ENCODE measurements at places on chromosomes 5 and 9.

DNA sequence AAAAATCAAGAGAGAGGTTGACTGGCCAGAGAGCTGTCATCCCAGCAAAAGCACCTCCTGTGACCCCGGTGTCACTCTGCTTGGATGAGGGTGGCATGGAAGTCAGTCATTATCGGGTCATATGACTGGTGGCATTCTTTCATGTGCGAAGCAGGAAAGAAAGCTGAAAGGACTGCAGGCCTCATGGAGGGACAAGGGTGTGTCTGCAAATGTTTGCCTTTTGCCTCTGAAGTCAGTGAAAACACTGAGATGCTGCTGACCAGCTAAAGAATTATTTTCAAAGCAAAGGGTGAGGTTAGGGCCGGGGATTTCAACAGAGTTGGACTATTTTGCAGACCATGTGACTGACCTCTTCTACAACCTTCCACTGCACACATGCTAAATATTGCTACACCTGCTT is 298.3 kb downstream of the CSNK1G3 start:
- no peak for DNase-seq

- no peak for DNase-seq
Observed at GRCh38 chr5:59390074-59390659, 503.4 kb downstream of the PDE4D start.

GRCh38 chr5:131384173-131384572 is 120.3 kb downstream of the CDC42SE2 start:
- DNase-seq: no peak

- no peak for DNase-seq
Observed at GRCh38 chr5:81408496-81408895, 14.6 kb upstream of the ACOT12 start.

DNA sequence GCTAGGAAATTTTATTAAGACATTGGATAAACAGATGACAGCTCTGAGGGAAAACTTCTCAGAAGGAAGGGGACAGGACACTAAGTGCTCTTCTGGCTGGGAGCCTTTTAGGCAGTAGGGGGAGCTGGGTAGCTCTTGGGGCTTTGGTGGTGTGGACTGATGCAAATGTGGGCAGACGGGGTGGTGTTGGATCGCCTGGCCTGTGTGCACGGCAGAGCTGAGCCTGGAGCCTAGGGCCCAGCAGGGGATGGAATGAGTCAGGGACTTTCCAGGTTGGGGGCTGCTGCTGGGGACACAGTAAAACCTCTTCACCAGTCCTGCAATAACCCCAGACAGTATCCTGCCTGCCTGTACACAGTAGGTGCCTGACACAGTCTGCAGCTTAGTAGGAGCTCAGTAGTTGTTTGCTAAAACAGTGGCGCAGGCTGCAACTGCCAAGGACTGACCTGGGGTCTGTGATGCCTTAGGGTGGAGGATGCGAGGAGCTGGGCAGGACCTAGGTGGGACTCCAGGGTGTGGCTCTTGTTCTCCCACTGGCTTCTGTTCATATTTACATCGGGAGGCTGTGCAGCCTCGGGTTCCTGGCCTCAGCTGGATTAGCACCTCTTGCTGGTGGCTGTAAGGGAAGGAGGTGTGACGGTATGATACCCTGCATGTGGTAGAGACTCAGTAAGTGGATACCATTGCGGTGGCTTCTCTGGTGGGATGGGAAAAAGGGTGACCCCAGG is 83.8 kb downstream of the DAB2IP start:
- no peak for DNase-seq

- DNase-seq: peak; percentile 83
Observed at GRCh38 chr5:11520241-11520930, 383.9 kb downstream of the CTNND2 start.

DNA sequence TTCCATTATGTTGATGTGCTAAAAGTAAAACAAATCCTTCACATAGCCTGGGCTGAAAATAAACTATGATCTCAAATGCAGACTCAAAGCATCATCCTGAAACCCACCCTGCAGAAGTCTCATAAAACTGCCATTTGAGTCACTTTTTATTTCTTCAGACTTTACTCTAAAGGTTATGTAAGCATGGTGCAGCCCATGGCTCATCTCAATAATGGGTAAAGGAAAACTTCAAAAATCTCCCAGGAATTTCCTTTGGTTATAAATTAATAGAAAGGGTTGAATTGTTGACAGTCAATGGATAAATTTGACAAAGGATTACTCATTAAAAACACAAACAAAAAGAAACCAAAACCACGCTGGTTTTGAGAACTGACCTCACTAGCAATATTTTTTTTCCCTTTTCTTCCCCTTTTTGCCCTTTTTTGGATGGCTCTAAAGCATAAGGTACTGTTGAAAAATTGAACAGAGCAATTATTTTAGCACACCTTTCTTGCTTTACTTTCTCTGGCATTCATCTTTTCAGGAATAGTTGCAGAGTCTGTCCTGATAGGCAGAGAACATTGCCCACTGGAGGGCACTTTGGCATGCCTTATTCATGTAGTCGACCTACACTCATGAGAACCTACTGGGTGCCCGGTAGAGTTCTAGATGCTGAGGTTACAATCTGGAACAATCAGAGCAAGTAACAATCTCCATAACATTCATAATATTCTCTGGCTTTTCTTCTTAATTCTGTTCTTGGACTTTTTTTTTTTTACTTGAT is 191.4 kb downstream of the TMEM167A start:
- DNase-seq: no peak

GRCh38 chr5:31413030-31413812 is 118.7 kb downstream of the DROSHA start:
- DNase-seq: peak; percentile 14

DNA sequence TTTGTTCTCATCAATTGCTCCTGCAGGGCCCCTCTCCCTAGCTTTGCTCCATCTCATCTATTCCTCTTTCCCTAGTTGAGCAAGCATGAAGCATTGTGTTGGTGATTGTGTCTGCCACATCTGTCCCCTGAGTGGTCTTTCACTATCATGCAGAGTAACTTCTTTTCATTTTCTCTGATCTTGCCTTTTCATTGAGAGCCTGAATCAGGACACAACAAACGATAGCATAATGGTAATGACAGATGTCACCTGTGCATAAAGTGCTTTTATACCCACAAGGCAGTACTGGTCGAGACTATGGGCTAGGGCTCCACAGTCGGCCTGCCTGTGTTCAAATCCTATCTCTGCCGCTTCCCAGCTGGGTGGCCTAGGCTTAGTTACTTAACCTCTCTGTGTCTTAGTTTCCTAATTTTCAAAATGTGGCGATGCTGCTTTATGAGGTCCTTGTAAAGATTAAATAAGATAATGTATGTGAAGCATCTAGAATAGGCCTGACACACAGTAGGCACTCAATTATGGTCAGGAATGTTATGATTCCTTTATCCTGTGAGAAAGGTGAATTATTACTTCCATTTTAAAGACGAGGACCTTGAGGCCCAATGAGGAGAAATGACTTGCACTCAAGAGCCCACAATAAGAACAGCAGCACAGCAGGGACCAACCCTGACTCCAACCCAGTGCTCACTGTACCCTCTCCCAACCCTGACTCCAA is 137.1 kb upstream of the ZNF618 start:
- DNase-seq: no peak

- DNase-seq: no peak
Observed at GRCh38 chr5:149930749-149931574, 13.6 kb downstream of the PDE6A start.

- no peak for DNase-seq
Observed at GRCh38 chr5:83665631-83666030, 55.0 kb downstream of the HAPLN1 start.

DNA sequence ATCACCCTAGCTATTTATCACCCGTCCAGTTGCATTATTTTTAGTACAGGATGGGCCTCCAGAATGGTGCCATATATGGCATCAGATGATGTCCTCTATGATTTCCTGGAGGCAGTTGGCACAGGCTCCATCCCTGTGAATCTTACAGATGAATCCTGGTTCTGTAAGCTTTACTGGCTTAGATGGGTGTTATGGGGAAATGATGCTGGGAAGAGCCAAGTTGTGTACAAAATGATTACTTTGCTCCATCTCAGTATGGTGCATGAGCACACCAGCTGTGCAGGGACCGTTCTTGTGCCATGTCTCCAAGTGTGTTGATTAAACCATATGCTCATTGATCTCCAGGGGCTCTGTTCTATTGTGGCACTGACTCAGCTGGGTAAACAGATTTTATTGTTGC is 755.7 kb downstream of the TLR4 start:
- peak; percentile 71 for DNase-seq

DNA sequence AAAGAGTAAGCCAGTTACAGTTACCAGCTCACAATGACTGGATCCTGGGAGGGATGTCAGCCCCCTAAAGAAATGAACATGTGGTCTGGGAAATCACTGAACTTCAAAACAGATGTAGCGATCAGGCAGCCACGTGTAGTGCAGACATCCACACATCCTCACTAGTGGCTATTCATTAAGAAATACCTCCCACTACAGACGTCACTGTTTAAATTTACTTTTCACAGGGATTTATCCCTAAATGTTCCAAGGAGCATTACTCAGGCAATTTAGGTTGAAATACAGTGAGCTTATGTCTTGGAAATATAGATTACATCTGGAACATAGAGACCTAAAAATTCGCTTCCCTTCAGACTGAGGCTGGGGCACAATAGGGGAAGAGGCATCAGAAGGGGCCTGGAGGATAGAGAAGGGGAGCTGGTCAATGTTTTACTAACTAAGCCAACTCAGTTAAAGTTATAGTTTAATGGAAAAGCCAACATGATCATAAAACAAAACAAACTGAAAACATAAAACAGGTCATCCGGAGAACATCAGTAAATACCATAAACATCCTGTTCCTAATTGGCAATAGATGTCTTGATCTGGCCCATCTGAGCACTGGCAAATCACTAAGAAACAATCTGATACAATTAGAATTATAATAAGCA is 92.3 kb downstream of the FANCC start:
- no peak for DNase-seq

GRCh38 chr5:33843579-33843978 is 48.2 kb downstream of the ADAMTS12 start:
- no peak for DNase-seq

DNA sequence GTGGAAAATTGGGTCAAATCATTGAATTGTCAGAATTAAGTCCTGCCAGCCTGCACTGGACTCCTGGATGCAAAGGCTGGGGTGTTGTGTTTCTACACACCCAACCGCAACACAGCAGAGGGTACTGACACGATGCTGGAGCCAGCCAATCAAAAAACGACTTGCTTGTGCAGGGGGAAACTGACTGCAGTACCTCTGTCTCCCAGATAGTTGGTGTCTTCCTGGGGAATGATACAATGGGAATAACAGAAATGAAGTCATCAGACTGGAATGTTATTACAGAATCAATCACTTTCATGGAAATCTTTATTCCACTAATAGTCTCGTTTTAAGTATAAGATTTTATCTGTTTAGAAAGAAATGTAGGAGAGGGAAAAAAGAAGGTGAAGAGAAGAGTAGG is 330.3 kb downstream of the MLLT3 start:
- DNase-seq: no peak

GRCh38 chr5:111585291-111585690 is 73.0 kb upstream of the STARD4 start:
- DNase-seq: no peak

- DNase-seq: no peak
Observed at GRCh38 chr5:134189031-134189430, 12.3 kb upstream of the SKP1 start.

DNA sequence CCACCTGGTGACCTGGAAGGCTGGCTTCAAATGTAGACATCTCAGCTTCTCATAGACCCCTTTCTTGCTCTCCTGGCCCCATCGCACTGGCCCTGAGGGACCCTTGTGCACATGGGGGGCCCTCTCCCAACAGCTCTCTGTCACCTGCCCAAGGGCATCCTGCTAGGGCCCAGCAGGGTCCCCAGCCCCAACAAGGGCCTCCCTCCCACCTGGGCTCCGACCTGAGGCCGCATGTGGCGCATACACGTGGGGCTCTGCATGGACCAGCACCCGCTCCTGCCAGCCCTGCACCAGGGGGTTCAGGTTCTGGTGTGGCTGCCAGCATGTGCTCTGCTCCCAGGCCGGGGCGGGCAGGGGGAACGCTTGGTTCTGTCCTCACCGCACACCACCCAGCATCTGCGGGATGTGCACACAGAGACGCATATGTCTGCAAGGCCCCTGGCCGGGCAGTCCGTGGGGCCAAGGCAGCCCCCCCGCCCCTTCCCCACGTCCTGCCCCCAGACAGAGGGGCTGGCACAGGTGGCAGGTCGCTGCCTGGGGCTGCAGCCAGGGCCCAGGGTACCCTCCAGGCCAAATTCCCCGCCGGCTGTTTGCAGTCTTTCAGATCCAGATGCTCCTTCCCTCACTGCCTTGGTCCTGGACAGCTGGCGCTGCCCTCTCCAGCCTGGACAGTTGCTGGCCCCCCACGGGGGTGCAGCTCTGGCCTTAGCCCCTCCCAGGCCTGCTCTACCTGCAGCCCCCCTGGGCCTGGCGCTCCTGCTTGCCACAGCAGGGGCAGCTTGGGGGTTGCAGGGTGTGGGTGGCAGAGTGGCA is 17.9 kb upstream of the NRARP start:
- no peak for DNase-seq

GRCh38 chr5:130066644-130067043 is 162.4 kb downstream of the CHSY3 start:
- DNase-seq: no peak

DNA sequence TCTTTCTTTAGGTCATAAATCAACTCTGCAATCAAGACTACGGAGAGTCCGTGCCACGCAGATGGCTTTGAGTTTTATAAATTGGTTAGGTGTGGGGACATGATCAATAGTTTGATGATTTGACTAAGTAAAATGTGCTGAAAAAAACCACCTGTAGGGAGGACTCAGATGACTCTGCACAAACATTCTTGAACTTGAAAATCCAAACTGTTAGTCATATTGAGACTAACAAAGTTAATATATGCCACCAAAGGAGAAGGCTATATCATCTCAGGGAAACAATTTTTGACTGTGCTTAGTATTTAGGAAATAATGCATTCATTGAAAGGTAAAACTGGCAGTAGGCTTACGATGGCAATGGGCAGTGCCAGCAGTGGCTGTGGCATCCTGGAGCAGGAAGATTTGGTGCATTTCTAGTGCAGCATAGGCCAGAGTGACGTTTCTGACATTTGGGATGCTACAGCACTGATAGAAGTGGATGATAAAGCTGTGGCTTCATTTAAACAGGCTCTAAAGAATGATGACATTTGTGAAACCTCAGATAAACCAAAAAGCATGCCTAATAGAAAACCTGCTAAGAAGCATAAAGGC is 291.1 kb downstream of the MLLT3 start:
- DNase-seq: no peak

Measured in cerebellum (tissue), 4 donors.